Activated CD4-positive, alpha-beta T cell treated with anti-CD3 and anti-CD28 coated beads for 24 hours (primary cell): ENCODE measurements at places on chromosomes 12 and 14.
A peak's percentile ranks its signal among the peaks of the same experiment; 100 is the strongest.

- DNase-seq = no peak
These were observed 173.7 kb downstream of the STXBP6 start for GRCh38 chr14:24875991-24876878.

- DNase-seq = no peak
These were observed 57.3 kb downstream of the FNTB start for GRCh38 chr14:65043893-65044595.

GRCh38 chr12:17215759-17216570, 610.0 kb upstream of the LMO3 start:
- DNase-seq = no peak

DNA sequence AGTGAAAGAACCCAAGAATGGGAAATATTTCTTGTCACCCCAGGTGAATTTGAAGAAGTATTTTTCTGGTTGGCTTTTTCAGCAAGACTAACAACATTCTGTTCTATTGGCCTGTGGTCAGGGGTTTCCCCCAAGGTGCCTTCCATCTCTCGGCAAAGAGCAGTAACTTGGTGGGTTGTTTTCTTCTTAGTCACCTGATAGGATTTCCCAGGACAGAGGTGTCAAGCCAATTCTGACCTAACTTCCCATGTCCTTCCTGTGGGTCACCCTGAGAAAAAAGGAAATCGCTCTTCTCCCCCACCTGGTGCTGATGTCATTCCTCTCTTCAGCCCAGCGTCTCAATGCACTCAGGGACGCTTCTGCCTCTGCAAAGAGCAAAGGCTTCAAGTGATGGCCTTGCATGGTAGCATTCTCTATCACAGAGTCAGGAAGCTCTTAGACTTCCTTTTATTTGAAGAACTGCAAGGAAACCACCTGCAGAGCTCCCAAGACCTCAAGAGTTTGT, 16.1 kb upstream of the IFNG start:
- peak; percentile 29 for DNase-seq

DNA sequence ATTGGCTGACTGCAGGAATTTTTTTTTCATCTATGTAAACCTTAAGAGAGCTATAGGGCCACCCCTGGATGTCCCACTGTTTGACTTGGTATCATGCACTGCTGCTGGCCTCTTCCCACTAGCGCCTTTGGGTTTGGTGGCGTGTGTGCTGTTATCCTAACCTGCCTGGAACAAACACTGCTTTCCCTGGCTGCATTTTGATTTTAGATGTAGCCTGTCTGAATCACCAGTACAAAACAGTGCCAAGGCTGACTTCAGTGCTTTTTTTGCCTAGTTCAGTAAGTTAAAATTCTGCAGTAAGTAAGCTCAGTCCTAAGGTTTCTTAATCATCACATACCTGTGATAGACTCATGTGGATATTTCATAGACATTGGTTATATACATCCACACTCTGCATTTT, 99.2 kb downstream of the EML1 start:
- DNase-seq = no peak

DNA sequence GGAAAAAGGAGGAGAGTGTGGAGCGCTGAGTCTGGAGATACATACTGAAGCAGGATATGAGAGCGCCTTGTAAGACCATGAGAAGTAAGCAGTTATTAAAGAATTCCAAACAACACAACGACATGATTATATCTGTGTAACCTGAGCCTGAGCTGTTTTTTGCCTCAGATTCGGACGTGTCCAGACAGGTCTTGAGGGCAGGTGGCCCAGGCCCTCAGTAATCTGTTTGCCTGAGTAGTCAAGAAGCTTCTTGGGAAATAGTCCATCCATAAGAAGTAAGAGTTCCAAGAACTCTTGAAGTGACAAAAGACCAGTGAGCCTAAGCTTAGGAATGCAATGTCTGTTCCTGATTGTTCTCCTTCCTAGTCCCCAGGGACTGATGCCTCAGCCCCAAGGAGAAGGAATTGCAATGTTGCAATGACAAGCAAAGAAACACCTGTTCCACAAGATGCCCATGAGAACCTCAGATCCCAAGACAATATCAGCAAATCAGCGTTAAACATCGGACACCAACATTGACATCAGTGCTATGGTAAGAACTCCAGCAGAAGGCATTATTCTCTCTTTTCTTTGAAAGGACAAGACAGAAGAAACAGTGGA, 34.7 kb upstream of the ADAMTS20 start:
- DNase-seq = no peak
